RPMI7951 (cell line): ENCODE measurements at places on chromosomes 13 and 19. TPM values are rescaled to one million over a fixed set of nuclear protein-coding genes. Genes with fewer than 3 reads are reported as not detected.

The STOML3 gene
- total RNA-seq, result not detected in 2 replicates

The ZNF225 gene
- total RNA-seq, result 3.1 and 4.1 TPM in 2 replicates

The STK11 gene
- 19.8 and 34.9 TPM in 2 replicates for total RNA-seq

The CEACAM20 gene
- total RNA-seq, result not detected in 2 replicates

The SRRM5 gene
- 0.10 and 0.12 TPM in 2 replicates for total RNA-seq

GRCh38 chr13:49108196-49108595, 111.9 kb upstream of the MLNR start:
- DNase-seq, result no peak

DNA sequence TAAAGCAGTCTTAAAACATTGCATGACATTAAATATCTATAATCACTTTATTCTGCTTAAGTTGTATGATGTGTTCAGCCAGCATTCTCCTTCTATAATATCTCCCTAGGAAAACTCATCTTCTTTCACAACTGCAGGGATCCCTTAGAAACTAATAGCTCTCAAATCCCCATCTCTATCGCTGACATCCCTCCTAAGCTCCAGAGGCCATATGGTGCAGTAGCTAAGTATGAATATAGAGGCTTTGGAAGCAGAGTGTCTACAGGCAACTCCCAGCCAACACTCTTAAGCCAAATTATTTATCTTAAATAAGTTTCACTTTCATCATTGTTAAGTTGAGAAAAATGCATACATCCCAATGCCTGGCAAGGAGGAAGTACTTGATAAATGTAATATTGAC, 349.5 kb upstream of the MIR17HG start:
- no peak for DNase-seq

DNA sequence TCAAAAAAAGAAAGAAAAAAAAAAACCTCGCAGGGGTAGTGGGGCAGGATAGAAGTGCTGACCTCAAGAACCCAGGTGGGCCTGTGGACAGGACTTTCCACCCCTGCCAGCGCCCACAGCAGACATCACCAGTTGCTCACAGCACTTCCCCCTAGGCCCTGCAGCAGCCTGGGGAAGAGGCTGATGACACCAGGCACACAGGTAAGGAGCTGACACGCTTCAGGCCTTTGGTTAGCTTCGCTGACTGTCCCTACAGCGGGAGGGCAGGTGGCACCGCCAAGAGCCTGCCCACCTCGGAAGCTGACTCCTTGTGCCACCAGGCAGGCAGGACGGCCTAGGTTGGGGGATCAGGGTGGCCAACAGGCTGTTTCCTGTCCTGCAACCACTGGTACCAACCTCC, 8.9 kb downstream of the LONP1 start:
- no peak for DNase-seq

DNA sequence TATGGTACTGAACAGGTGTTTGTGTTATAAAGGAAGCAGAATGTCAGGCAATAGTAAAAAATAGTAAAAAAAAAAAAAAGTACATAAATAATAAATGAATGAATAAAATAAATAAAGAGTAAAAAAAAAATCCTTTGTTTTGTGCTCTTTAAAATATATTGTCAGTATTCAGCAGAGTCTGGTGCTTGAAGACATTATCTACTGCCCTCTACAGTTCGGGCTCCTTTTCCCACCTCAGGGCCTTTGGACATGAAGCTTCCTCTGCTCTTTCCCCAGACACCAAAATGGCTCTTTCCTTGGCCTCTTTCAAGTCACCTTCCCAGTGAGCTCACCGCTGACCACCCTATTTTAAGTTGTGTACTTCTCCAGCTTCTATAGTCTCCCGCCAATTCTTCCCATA, 137.5 kb downstream of the TNFRSF19 start:
- DNase-seq, result peak; percentile 37

DNA sequence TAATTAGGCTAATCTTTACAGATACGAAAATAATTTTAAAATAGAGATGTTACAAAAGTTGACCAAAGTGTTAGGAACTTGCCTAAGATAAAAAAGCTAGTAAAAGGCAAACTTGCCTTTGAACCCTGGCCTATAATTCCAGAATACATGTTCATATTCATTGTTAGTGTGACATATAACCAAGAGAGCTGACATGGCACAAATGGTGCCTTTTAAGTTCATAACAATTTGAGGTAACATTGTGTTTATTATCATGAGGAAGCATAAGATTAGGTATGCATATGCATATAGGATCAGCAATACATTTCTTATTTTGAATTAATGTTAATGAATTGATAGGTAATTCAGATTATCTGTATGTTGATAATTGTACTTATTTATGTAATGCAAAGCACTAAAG, 1537.9 kb upstream of the PRR20A start:
- DNase-seq, result no peak

- no peak for DNase-seq
These were observed 354.5 kb upstream of the NBEA start for GRCh38 chr13:34587576-34587975.

GRCh38 chr13:50390503-50391248, 375.4 kb downstream of the KCNRG start:
- DNase-seq, result no peak

DNA sequence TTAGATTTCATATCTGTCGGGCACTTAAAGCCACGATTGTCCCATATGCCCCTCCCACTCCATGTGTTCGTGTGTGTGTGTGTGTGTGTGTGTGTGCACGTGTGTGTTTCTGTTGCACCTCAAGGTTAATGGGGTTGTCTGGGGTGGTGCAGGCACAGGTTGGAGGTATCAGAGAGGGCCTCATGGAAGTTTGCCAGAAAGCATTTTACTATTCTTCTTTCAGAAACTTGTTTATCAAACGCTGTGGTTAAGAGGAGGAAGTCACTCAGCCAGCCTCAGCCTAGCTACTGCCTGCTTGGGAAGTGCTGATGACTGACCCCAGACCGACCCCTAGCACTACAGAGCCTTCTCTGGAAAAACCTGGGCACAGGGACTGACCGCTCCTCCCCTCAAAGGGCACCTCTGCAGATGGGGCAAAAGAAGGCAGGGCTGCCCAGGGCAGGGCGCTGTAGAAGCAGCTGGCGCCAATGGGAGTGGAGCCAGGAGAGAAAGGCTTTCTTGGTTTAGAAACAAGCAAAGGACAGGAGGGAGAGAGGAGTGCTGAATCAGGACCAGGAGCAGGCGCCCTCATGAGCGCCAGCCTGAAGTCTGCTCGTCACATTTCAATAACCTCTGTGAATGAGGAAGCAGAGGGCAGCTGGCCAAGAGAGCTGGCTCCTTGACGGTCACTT, 3.9 kb downstream of the SIAH3 start:
- peak; percentile 76 for DNase-seq

DNA sequence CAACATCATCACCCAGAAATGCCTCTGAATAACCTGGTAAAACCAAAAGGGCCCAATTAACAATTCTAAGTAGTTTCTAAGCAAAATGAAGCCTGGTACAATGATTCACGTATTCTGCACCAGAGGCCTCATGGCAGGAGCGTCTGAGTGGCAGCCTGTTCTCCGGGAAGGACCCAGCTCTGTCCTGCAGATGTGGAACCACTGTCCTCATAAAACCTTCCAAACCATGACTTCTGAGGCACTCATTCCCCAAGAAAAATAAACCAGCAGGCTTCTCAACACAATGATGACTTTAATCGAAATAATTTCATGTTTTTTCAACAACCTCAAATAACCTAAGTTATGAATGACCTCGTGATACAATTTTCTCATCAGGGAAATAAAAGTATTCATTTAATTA, 89.9 kb downstream of the STK24 start:
- DNase-seq, result no peak

DNA sequence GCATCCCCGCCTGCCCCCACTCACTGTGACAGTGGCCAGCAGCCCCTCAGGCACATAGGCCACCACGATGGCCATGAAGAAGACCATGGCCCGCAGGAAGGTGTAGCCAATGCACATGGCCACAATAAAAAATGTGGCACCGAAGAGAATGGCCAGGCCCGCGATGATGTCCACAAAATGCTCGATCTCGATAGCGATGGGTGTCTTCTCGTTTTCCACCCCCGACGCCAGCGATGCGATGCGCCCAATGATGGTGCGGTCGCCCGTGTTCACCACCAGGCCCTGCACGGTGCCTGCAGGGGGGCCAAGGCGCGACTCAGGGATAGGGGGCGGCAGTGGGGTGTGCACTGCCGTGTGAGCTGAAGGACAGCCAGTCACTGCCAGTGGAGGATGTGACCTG, 3.7 kb downstream of the ATP4A start:
- DNase-seq, result no peak

GRCh38 chr19:10061717-10062310, 24.3 kb upstream of the SHFL start:
- no peak for DNase-seq

- peak; percentile 3 for DNase-seq
These were observed 101.3 kb upstream of the SLC15A1 start for GRCh38 chr13:98853771-98854221.

DNA sequence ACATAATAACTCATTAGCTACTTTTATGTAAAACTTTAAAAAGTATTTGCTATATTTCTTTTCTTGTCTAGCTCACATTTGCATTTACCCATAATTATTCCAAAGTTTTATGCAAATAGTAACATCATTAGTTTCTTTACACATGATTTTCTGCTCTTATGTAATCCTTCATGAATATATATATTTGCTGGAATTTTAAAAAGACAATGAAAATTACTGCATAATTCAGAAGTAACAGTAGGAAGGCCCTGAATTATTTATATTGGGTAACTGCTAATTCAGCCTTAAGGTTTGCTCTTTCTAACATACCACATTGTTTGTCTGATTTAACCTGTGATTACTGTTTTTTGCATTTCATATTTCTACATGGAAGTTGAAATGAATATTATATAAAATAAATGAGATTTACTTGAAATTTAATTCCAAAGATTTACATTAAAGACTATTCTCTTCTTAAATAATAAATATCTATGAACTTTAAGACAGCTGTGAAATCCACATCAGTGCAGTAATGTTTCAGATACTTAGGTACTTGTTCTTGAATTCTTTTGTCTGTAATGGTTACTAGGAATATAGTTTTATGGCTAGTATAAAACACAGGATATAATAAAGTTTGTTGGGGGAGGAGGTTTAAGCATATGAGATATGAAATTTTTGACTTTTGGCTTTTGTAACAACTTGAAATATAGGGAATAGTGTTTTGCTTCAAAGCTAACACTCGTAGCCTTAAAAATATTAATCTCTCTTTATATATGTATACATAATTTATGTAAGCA, 46.0 kb downstream of the B3GLCT start:
- DNase-seq, result no peak

DNA sequence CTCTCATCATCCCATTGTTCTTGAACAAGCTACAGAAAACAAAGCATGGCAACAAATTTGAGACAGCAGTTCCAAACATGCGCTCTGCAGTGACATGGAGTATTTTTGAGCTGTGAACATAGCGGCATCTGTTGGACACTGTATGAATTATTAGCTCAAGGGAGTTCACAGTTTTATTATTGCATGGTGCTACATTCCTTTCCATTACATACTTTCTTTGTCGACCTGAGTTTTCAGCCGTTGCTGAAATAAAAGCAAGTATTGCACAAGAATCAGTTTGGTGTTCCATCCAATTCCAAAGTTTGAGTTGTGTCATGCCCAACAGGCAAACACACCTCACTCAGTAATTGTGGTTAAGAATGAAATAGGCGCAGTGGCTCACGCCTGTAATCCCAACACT, 30.1 kb upstream of the METTL21C start:
- peak; percentile 51 for DNase-seq

DNA sequence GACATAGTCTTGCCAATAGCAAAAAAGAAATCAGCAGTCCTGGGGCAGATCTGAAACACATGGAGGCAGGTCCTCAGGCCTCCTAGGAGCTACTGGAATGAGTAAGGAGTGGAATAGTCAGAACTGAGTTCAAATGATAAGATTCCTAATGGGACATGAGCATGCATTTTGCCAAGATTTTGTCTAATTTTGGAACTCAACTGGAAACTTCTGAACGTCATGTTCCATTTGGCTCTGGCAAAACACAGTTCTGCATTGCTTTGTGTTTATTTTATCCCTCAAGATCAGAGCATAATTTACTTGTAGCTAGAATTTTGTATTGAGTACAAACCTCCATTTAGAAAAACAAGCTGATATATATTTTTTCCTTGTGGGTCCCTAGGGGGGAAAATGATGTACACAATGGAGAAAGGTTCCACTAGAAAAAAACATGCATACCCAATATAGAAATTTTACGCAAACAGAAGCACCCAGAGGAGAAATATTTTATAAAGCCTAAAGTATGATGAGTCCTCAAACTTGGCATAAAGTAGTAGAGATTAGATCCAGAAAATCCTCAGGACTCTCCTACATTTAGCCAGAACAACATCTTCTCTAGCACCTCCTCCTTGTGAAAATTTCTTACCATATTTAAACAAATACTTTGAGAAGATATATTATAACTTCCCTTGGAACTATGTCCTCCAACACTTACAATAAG, 149.0 kb upstream of the SERP2 start:
- DNase-seq, result no peak

GRCh38 chr19:18731562-18732008, 48.1 kb downstream of the CRTC1 start:
- no peak for DNase-seq

DNA sequence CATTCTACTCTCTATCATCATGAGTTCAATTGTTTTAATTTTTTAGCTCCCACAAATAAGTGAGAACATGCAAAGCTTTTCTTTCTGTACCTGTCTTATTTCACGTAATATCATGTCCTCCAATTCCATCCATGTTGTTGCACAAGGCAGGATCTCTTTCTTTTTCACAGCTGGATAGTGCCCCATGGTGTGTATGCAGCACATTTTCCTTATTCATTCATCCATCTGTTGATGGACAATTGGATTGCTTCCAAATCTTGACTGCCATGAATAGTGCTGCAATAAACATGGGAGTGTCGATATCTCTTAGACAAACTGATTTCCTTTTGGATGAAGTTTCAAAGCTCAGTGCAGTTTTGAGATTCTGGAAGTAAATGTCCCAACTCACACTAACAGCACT, 326.9 kb downstream of the FGF9 start:
- no peak for DNase-seq

- no peak for DNase-seq
These were observed 9.8 kb downstream of the FZR1 start for GRCh38 chr19:3515891-3516422.

DNA sequence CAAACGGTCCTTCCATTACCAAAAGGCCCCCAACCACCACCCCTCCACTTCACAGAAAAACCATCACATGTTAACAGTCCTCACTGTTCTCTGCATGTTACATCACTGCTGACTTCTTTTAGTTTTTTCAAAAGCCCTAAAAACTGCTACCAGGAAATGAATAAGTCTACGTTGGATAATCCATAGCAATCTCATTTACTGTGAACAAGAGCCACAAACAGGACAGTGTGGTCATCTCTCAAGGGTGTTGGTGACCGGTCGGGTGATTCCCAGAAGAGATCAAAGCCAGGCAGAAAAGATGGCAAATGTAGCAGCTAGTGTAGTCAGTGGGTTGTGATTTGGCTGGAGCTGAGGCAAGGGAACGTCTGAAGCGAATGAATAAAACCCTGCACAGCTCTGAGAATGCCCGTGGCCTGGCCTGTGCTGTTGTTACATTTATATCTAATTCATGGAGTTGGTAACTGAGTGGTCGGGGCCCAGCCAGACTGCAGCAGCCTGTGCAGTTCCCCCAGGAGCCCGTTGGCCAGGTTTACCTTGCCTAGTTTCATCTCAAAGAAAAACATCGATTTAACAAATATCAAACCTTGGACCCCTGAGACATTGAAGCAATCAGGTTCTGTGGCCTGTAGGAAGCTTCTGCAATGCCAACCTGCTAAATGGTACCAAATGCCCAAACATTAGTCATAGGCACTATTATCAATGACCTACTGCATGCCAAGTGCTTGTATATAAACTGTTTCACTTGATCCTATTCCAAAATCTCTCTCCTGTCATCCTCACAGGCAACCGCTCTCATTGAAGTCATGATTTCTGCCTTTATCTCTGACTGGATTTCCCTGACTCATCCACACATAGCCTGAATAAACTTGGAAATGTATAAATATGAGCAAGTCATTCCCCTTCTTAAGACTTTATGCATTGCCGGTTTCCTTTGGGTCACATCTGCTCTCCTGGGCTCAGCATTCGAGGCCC, 153.8 kb upstream of the SERP2 start:
- DNase-seq, result no peak
